ENCODE measurements at places on chromosomes 2 and 18. TPM values are rescaled to one million over a fixed set of nuclear protein-coding genes. Genes with fewer than 3 reads are reported as not detected.

- no peak for DNase-seq
Observed at GRCh38 chr2:168907940-168908662, 7.0 kb downstream of the G6PC2 start.

DNA sequence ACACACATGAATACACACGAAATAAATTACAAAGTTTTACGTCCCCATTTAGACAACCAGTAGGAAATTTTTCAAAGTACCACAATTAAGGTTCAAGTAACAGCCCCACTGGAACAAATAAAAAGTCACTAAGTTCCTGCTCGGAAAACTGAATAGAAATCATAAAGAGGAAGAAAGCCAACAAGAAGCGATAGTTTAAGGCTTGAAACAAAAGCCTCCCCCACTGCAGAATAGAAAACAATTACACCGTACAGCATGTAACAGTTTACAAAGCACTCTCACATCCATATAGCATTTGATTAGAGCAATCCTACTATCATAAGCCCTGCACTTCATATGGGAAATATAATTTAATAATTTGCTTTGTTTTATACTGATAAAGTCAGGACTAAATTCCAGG is 15.5 kb downstream of the KLF7 start:
- DNase-seq, result no peak

The ERICH2 gene
- not detected for total RNA-seq

GRCh38 chr2:20224164-20224715 is 690 bp downstream of the SDC1 start:
- DNase-seq, result no peak

DNA sequence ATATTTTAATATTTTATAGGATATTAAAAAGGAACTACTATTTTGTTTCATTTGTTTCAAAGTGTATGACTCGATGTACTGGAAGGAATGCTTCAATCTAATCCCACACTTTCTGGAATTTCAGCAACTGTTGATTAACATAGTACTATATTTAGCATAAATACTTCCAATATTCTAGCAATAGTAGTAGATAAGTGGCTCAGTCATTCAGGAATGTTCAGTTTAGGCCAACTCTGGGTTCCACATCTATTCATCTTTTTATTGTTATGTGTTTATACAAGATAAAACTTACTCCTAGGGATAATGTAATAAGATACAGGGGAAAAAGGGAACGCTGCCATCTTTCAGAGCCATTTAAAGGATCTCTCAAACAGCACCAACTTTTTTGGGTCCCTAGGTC is 22.3 kb upstream of the ORC2 start:
- no peak for DNase-seq

- DNase-seq, result no peak
Observed at GRCh38 chr2:31334311-31335026, 80.1 kb downstream of the XDH start.

DNA sequence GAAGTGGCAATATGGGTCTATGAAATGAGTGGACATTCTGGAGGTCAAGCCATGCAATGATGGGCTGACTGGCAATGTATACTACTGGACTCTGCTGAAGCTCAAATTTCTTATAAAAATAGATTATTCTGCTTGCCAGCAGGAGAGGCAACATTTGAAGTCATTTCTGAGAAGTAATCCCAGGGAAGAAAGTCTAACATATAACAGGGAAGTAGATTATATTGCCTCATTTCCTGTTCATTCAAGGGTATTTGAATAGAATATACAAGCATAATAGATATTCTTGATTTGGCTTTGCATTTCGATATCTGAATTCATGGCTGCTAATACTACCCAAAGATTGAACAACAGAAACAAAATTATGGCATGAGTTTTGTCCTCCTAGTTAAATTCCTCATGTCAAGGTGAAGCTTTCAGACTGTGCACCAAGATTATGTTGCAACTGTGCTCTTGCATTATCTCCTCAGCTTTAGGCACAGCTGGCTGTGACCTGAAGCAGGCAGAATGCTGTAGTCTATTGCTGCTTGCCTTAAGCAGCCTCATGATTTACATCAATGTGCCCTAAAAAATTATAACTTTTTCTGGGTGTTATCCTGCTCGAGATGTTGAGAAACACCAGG is 13.3 kb upstream of the TMX3 start:
- DNase-seq, result no peak

DNA sequence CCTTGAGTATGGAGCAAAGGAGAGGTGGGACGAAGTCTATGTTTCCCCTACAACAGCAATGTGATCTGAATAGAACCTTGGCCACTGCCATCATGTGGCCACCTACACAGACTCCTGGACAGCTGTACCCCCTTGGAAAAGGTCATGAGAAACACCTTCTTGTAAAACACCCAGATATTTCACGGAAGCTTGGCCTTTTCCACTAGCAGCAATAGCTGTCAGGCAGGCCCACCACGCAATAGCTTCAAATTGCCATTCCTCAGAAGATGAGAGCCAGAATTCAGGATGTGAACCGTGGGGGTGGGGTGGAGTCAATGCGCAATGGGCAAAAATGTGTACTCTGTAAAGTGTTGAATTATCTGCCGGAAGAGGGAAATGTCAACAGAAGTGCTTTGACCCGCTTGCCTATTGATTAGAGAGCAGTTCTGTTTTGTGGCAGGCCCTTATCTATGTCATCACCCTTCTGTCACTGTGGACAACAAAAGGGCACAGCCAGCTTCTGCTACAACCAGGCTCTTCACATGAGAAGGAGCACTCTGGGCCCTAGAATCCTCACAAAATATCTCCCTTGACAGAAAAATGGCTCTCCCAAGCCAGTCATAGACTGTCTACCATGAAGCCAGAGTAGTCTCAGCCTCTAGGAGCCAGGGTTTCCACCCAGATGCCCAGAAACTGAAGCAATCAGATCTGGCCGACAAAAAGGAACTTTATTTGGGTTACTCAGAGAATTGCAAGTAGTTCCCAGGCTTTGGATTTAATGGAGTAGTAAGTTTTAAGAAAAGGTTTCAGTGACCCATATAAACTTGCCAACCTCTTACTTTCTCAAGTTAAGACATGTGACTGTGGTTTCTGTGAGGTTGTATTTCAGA is 9.5 kb downstream of the INPP1 start:
- DNase-seq, result no peak
